LNCaP clone FGC (cell line): ENCODE measurements at places on chromosomes 11 and 22.

DNA sequence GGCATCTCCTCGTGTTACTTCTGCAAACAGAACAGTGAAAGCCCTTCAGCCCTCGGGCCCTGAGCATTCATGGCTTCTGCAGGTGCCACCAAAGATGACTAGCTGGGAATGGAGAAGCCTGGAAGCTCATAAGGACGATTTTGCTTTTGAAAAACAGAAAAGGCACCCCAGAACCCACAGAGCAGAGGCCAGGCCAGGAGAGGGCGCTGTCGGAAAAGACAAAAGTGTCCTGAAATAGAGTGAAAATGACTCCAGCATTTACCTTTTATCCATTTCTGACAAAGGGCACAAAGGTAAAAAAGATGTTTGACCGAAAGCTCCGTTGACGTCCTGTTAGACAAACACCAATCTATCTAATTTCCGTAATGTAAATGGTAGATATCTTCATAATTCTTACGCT is 37.6 kb downstream of the ZNF195 start:
- no peak for DNase-seq

DNA sequence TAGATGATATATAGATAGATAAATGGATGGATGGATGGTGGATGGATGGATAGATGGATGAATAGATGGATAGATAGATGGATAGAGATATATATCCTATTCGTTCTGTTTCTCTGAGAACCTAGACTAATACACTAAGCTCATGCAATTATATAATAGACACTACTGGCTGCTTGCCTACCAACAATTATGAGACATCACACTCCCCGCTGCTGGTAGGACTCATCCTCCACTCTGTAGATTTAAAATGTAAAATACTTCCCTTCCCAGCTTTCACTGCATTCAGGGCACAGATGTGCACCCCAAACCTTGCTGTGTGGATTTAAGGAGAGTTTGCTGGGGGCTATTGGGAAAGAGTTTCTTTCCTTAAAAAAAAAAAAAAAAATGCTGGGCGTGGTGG is 28.3 kb upstream of the RCN1 start:
- no peak for DNase-seq

- DNase-seq, result no peak
Observed at GRCh38 chr11:2857276-2857675, 28.3 kb downstream of the CDKN1C start.

GRCh38 chr11:35859301-35859700 is 84.6 kb upstream of the LDLRAD3 start:
- no peak for DNase-seq

DNA sequence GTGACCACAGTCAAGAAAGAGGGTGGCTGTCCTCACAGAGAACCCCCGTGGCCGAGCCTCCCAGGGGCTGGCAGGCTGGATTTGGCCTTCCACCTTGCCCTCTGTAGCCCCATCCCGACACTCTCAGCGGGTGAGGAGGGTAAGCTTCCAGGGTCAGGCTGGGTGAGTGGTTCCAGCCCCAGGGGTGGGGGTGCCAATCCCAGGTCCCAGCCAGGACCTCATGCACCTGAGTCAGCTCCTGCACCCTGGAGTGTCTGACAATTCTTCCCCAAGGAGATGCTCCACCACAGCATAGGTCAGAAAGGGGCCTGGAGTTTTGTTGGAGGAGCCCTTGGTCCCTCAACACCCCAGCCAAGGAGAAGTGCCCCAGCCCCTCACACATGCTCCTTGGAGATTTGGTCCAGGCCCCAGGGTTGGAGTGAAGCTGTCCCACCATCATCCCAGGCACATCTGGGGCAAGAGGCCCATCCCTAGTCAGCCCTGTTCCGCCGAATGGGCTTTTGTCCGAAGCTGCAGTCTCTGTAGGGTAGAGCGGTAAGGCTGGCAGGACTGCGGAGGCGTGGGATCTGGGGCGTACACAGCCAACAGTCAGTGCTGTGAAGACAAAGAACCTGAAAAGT is 8.4 kb downstream of the LINC01488 start:
- no peak for DNase-seq

- no peak for DNase-seq
Observed at GRCh38 chr22:42642806-42643633, 2.6 kb upstream of the ATP5MGL start.

- DNase-seq, result no peak
Observed at GRCh38 chr22:40487663-40488249, 117.4 kb downstream of the SGSM3 start.

GRCh38 chr11:15635521-15635920 is 520.8 kb downstream of the INSC start:
- DNase-seq, result no peak

GRCh38 chr22:47061226-47061625 is 298.8 kb downstream of the TBC1D22A start:
- no peak for DNase-seq

DNA sequence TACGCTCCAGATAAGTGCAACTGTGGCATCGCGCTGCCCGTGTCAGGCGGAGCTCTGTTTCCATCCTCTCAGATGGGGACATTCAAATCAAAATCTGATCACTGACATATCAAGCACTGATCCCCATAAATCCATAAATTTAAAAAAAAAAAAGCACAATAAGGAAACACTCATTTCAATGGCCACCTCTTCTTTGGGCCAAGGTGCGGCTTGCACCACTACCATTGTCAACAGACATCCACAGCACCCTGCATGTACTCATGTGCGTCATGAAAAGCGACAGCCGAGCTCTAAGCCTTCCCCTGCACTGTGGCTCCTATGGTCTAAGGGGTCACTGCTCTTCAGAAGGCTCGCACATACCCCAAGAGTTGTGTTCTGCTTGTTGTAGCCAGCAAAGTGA is 26.7 kb upstream of the SERPIND1 start:
- no peak for DNase-seq

- DNase-seq, result no peak
Observed at GRCh38 chr22:28702891-28703290, 23.3 kb upstream of the TTC28 start.

- DNase-seq, result no peak
Observed at GRCh38 chr22:50326956-50327710, at the start of gene DENND6B. Gene DENND6B (minus strand): TSS chr22:50327012. CDS start chr22:50326988, 24 bp downstream.

GRCh38 chr11:27233654-27234042 is 129.4 kb downstream of the CCDC34 start:
- no peak for DNase-seq

- DNase-seq, result no peak
Observed at GRCh38 chr11:101509922-101510321, 73.9 kb downstream of the TRPC6 start.

- DNase-seq, result peak; percentile 67
Observed at GRCh38 chr11:59144579-59145345, 2.1 kb downstream of the FAM111A start.

DNA sequence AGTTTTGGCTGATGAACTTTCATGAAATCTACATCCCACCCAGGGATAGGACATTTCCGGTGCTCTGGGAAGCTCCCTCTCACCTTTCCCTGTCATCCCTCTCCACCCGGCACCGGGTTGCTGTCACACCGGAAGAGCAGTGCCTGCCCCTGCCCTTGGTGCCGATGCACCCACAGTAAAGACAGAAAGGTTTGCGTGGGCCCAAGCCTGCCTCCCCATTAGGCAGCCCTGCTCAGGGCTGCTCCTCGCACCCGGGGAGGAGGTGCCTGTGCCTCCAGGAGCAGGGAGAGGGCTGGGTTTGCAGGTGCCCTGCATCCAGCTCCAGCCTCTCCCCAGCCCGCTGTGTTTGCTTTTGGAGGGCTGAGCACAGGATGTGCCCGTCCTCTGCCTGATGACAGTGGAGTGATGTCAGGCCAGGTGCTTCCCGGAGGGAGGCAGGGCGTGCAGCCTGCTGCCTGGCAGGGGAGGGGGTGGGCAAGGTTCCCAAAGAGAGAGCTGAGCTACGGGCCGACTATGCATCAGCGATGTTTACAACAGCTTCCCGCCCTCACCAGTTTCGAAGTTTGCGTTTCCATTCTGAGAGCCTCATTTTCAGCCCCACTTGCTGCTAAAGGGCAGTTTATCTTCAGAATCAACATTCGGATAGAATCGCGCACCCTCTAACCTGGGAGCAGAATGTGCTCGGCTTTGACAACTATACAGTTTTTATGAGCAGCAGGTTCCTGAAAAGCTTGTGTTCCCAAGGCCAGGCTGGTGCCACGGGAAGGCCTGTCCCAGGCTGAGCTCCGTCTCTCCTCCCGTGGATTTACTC is 83.2 kb upstream of the CLDN5 start:
- peak; percentile 84 for DNase-seq

DNA sequence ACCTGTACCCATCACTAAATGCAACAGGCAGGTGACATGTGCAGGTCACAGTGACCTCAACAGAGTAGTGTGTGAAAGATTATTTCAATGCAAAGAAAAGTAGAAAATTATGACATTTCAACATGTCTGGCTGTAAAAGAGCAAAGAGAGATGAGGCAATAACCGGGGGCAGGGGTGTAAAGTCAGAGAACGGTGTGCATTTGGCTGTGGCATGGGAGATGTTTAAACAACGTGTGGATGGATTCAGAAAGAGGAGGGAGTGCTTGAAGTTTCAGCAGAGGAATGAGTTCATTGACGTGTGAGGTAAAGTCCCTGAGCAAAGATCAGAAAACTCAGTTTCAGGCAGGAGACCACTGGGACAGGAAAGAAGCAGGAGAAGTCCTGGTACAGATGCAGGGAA is 229.7 kb downstream of the BUD13 start:
- DNase-seq, result no peak

- DNase-seq, result no peak
Observed at GRCh38 chr11:120064341-120064740, 73.6 kb downstream of the TRIM29 start.

- no peak for DNase-seq
Observed at GRCh38 chr11:34425360-34425759, 13.4 kb upstream of the CAT start.

GRCh38 chr11:71302911-71303310 is 50.5 kb upstream of the SHANK2 start:
- DNase-seq, result no peak
